ENCODE measurements at places on chromosomes 2 and 18.
A peak's percentile ranks its signal among the peaks of the same experiment; 100 is the strongest.

DNA sequence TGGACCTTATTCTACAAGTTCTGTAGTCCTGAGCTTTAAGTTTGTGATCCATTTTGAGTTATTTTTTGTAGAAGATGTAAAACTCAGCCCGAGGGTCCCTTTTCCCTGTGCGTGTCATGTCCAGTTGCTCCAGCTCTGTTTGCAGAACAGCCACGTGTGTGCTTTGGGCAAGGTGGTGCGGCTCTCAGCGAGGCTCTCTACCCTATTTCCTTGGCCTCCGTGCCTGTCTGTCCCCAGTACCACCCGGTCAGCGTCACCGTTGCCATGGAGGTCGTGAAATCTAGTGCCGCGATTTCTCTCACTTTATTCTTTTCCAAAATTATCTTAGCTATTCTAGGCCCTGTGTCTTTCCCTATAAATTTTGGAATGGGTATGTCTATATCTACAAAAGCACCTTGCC, 141.0 kb upstream of the CTDP1 start:
- no peak for DNase-seq

DNA sequence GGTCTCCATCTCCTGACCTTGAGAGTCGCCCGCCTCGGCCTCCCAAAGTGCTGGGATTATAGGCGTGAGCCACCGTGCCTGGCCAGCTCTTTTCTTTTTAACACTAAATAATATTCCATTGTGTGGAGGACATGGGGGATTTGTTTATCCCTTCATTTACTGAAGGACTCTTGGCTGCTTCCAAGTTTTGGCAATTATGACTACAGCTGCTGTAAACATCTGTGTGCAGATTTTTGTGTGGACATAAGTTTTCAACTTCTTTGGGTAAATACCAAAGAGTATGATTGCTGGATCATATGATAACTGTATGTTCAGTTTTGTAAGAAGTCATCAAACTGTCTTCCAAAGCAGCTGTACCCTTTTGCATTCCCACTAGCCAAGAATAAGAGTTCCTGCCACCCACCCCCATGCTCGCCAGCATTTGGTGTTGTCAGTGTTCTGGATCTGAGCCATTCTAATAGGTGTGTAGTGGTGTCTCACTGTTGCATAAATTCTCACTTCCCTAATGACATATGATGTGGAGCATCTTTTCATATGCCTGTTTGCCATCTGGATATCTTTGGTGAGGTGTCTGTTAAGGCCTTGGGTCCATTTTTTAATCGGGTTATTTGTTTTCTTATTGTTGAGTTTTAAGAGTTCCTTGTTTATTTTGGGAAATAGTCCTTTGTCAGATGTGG, 52.2 kb downstream of the TNFRSF11A start:
- DNase-seq: no peak

DNA sequence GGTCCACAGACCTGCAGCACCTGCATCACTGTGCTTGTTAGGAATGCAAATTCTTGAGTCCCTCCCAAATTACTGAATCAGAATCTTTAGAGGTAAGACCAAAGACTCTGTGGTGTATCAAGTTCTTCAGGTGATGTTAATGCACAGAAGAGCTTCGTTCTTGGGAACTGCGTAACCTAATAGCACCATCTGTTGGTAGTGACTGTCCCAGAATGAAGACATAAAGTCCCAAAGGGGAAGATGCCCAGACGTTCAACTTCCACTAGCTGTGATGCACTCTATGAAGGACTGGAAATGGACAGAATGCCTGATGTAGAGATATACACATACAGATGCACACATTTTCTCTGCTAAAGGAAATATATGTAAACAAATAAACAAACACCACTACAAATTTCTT, 576.0 kb downstream of the LRP1B start:
- peak; percentile 39 for DNase-seq

DNA sequence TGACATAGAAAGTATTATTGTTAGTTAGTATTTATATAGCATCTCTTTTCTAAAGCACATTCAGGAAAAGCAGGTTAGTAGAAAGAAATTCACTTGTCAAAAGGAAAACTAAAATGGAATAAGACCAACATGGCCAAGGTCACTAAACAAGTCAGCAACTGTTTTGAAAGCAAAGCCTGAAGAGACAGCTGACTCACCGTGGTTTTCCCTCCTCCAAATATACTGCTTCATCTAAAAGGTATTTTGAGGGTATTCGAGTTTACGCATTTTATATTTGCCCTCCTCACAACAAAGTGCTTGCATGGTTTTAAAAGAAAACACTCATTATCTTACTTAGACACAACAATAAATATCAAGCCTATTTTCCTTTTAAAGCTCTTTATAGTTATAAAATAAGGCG, 24.0 kb downstream of the ZNF385B start:
- DNase-seq: no peak

GRCh38 chr2:130264501-130264900, 66.3 kb upstream of the TUBA3E start:
- DNase-seq: no peak

- peak; percentile 96 for DNase-seq
These were observed 57.8 kb upstream of the TXNDC2 start for GRCh38 chr18:9827793-9828505.

GRCh38 chr18:2568129-2568528, 3.2 kb downstream of the METTL4 start:
- DNase-seq: no peak

DNA sequence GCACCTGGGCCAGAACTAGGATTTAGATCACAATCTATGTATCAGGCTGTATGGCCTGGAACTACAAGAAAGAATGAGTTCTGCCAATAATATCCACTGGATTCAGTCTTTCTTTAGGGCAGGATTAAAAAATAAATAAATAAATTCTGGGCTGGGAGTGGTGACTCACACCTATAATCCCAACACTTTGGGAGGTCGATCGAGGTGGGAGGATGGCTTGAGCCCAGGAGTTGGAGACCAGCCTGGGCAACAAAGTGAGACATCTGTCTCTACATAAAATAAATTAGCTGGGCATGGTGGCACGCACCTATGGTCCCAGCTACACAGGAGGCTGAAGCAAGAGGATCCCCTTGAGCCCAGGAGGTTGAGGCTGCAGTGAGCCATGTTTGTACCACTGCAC, 8.1 kb downstream of the AMMECR1L start:
- no peak for DNase-seq

- DNase-seq: no peak
These were observed 1.0 kb downstream of the CYP1B1 start for GRCh38 chr2:38074764-38075506.

- no peak for DNase-seq
These were observed 155.1 kb upstream of the RAB12 start for GRCh38 chr18:8454136-8454535.

DNA sequence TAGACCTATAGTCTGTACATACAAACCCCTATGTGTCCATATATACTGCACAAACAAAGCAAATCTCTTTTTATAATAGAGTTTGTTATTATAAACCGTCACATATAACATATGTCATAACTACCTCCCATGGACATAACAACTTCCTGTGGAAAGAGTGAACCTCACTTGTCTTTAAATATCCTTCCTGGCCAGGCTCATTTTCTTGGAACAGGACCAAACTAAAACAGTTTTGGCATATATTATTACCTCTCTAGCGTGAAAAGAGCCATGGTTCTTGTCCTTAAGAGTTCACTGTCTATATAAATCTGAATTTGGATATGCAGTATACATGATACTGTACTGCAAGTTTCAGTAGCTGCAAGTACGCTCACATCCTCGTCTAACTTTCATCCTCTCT, 28.3 kb upstream of the DNAJC27 start:
- DNase-seq: no peak

- DNase-seq: no peak
These were observed 185.4 kb downstream of the ZEB2 start for GRCh38 chr2:144334551-144334950.

GRCh38 chr2:151289972-151290866, 751 bp upstream of the NMI start:
- DNase-seq: peak; percentile 83

GRCh38 chr18:7038330-7038851, 79.2 kb downstream of the LAMA1 start:
- DNase-seq: no peak

DNA sequence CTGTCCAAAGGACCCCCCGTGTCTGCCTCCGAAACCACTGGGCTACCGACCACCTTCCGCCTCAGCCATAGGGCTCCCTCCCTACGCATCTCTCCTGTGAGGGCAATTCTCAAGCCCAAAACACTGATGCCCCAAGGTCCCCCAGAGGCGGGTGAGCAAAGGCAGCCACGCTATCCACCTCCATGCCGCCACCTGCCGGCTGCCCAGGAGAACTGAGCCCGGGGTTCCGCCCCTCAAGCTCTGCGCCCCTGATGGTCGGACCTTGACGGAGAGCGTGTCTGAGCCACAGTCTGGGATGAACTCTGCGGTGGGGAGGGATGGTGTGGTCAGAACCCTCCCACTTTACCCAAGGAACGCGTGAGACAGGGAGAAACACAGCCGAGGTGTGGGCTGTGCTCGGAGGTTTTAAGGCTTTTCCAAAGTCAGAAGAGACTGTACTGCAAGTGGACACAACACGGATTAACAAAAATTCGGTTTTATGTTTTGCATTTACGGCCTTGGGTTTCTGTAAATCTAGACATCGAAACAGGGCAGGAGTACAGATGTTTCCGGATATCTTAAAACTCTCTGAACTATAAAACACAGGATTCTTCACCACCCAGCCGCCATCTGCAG, 114.1 kb downstream of the ZNF516 start:
- no peak for DNase-seq

DNA sequence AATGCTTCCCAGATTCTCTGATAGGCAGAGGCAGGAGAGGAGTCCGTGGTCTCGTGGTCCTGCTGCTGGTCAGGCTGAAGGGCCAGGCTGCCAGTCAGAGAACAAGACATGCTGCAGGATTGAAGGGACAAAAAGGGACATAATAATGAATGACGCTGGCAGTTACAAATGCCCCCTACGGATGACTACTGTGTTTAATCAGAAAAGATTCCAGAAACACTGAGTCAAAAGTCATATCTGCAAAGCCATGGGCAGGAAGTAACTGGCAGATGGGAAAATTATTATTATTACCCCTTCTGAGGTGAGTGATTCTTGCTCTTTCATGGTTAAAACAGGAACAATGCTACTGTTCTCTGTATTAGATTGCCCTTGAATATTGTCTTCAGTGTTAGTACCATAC, 19.0 kb downstream of the LCT start:
- DNase-seq: no peak

DNA sequence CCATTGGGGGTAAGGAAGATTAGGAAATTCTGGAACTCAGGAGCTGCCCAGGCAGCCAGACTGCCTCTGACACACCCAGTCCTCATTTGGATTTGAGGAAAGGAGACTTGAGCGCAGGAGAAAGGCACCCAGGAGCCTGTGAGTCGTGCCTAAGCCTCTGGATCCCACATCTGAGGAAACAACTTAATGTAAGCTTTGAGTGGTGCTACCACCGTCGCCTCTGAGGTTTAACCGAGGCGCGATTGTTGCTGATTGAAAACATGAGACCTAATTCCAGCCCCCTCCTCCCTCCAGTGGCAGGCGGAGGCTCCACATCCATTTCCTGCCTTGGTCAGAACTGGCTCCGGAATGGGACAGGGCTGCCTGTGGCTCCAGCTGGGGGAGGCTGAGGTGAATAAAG, 176.7 kb upstream of the PKDCC start:
- no peak for DNase-seq

- peak; percentile 33 for DNase-seq
These were observed 825.4 kb downstream of the DCDC2C start for GRCh38 chr2:4528773-4529172.

DNA sequence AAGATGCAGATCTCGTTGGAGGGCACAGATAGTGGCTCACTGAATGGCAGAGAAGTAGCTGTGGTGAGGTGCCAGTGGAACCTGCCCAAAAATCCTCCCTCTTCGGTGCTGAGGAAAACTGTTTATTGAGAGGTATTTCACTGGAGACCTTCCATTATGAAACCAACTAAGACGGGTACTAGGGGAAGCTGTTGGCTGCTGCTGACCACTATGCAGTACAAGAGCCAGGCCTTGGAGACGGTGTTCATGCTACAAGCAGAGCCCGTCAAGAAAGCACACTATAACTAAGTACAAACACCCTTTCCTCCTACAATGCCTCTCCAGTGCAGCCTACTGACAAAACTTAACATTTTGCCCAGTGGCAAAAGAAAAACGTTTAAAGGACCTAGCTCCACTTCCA, 4.6 kb downstream of the ARL5A start:
- DNase-seq: no peak

DNA sequence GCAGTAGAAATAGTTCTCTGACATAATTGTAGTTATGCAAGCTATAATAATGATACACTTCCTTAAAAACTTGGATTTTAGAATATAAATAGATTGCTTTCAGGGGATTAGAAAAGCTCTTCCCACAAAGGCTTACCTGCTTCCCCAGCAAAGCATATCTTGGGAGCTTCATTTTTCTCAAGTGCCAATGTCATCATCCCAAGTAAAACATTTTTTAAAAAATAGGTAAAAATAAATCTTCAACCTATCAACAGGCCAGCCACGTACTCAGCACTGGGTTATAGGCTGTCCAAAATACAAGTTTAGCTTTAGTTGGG, 39.0 kb upstream of the NPAS2 start:
- no peak for DNase-seq

DNA sequence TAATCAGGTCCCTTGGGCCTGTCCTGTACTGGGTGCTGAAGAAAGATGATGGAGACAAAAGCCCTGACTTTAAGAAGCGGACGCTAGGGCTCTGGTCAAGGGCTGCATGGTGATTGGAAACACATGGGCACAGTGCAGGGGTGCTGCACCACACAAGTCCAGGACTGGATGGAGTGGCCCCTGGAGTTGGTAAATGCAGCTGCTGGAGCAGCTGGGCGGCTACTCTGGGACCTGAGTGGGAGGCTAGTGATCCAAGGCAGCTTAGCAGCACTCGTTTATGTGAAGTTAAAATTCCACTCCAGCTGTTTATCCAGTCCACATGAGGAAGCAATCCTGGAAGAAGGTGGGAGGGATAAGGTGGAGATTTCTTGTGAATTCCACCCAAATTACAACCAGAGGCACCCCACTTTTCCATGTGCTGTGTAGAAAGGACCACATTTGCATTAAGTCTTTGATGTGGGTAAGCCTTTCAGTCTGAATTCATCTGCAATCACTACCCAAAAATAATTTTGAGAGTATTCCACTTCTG, 24.9 kb downstream of the MERTK start:
- DNase-seq: no peak

DNA sequence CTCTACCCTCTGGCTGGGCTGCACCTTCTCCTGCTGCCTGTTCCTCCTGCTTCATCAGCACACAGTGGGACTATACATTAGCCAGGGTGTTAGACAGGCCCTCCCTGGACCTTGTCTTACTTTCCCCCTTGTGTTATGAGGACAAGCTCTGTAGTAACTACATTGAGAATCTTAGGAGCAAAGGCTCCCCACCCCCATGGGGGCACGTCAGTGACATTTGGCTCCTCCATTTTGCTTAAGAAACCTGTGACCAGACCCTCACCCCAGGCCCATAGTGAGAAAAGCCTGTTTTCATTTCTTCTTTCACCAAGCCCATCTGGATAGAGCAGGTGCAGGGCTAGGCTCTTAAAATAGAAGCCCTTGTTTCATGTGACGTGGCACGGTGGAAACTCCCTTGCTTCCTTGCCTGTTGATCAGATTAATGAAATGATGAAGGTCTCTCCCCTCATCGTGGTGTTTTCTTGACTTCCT, 146.7 kb downstream of the RPIA start:
- no peak for DNase-seq

All from AML-193 (cell line).